ENCODE measurements at places on chromosomes 12 and 14.
A peak's percentile ranks its signal among the peaks of the same experiment; 100 is the strongest.

- DNase-seq = no peak
Measured at GRCh38 chr12:20967756-20968155, 157.3 kb downstream of the SLCO1B3 start.

DNA sequence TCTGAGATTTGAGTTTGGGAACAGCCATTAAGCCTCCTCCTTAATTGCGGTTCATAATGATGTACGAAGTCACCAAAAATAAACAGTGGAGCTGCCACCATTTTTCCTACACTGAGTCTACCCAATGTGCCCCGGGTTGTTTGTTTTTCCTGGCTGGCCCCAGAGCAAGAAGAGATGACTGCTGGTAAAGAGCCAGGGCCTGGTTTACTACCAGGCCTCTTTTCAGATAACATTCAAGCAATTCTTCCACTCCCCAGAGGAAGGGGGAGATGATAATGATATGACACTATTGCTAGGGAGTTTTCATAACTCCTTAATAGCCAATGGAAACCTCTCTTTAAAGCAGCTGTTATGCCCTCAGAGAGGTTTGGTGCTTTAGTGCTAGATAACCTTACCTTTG lies 42.3 kb downstream of the BRAP start:
- no peak for DNase-seq

- no peak for DNase-seq
Measured at GRCh38 chr12:117227000-117227653, 36.9 kb upstream of the FBXO21 start.

DNA sequence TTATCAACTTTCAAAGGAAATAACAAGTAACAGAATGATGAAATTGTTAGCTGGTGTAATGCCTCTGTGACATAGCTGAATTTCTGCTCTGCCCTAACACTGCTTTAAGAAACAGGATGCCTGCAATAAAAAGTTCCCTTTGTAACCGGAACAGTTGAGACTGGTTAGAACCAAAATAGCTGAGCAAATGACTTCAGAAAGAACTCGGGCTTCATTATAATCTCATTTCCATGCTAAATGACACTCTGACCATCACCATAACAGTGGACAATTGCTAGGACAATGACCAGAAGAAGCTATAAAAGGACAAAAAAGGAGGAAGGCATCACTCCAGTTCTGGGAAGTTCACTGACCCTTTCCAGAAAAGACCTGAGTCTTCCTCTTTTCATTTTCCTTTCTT lies 23.5 kb upstream of the PYGL start:
- DNase-seq = no peak

GRCh38 chr14:78202163-78202562 lies 32.0 kb downstream of the NRXN3 start:
- no peak for DNase-seq

DNA sequence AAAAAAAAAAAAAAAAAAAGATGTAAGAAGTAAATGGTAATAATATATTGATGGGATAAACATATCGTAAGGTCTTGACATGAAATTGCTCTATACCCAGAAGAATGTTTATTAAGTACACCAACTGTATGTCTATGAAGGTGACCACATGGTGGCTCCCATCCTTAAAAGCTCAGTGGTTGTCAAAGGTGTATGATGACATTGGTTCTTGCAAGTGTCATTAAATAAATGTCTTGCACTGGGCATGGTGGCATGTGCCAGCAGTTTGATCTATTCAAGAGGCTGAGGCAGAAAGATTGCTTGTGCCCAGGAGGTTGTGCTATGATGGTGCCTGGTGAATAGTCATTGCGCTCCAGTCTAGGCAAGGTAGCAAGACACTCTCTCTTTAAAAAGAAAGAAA lies 10.4 kb downstream of the CCT2 start:
- DNase-seq = no peak

- DNase-seq = no peak
Measured at GRCh38 chr14:76348898-76349297, 27.0 kb upstream of the ESRRB start.

- DNase-seq = no peak
Measured at GRCh38 chr12:114936148-114937079, 252.4 kb upstream of the TBX3 start.

DNA sequence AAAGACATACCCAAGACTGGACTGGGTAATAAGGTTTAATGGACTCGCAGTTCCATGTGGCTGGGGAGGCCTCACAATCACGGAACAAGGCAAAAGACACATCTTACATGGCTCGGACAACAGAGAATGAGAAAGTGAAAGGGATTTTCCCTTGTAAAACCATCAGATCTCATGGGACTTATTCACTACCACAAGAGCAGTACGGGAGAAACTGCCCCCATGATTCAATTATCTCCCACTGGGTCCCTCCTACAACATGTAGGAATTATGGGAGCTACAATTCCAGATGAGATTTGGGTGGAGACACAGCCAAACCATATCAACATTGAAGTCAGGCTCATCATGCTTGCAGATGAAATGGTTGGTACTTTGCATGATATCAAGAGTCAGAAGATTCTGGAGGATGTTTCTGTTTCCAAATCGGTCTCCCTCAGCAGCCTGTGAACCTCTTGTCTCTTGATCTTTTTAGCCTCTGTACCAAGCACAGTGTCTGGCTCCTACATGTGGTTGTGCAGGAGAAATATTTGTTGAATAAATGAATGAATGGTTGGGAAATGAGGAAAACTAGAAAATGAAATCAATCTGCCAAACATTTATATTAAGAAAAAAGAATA lies 98.6 kb downstream of the VRK1 start:
- DNase-seq = no peak

DNA sequence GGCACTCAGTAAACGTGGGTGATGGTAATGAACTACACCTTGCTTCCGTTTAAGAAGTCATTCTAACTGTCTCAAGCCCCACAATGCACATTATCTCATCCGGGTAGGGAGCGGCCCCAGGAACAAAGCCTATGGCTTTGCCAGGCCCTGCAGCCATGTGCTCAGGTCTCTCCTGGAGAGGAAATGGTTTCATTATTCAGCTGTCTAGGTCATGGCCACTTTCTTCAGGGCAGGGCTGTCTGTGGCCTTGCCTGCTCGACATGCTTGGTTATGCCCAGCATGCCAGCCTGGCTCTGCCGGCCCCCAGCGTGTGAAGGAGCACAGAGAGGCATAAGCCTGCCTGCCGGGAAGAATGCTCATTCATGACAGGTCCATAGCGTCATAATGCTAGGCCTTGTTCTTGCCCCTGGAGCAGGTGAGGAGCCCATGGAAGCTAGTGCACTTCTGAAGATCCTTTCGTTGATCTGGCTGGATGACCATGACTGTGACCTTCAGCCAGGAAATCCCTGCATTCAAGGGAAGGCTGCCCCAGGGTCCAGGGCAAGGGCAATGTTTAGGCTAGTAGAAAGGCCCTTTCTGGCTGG lies 26.3 kb upstream of the FOS start:
- no peak for DNase-seq

- DNase-seq = no peak
Measured at GRCh38 chr12:63400718-63401117, 249.7 kb upstream of the AVPR1A start.

- peak; percentile 12 for DNase-seq
Measured at GRCh38 chr12:117875744-117876435, 92.9 kb downstream of the KSR2 start.

DNA sequence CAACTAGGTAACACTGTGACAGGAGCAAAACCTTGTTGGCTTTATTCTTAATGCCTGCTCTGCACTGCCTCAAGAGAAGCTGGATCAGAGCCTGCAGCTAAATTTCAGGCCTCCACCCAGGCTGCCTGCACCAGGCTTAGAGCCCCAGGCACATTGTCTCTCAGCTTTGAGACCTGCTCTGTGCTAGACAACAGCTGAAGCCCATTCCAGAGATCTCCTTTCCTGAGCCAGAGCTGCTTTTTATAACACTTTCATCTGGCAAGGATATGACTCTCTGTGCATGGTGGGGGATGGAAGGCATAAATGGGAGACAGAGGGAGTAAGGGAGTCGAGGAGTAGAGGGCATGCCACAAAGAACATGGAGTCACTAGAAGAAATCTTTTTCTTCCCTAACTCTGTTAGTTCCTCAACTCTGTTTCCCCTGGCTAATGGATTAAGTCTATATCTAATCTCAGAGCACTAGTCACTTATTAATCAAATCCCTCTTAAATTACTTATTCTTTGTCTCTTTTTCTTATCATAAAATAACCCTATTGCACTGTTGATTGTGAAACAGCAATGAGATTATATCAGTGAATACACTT lies 27.1 kb upstream of the LUM start:
- no peak for DNase-seq

- DNase-seq = no peak
Measured at GRCh38 chr12:2779281-2779680, 15.5 kb upstream of the FKBP4 start.

- no peak for DNase-seq
Measured at GRCh38 chr12:25494926-25495325, 58.2 kb downstream of the LMNTD1 start.

DNA sequence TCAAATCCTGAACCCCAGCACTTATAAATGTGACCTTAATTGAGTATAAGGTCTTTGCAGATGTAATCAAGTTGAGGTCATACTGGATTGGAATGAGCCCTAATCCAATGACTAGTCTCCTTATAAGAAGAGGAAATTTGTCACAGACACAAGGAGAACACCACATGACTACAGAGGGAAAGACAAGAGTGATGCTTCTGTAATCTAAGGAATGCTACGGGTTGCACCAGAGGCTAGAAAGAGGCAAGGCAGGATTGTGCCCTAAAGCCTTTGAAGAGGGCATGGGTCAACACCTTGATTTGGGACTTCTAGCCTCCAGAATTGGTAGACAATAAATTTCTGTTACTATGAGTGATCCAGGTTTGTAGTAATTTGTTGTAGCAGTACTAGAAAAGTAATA lies 135.0 kb downstream of the FOXG1 start:
- no peak for DNase-seq

- DNase-seq = no peak
Measured at GRCh38 chr12:26192142-26192541, 3.2 kb upstream of the SSPN start.

GRCh38 chr14:61051051-61051450 lies 70.0 kb downstream of the SLC38A6 start:
- DNase-seq = no peak

DNA sequence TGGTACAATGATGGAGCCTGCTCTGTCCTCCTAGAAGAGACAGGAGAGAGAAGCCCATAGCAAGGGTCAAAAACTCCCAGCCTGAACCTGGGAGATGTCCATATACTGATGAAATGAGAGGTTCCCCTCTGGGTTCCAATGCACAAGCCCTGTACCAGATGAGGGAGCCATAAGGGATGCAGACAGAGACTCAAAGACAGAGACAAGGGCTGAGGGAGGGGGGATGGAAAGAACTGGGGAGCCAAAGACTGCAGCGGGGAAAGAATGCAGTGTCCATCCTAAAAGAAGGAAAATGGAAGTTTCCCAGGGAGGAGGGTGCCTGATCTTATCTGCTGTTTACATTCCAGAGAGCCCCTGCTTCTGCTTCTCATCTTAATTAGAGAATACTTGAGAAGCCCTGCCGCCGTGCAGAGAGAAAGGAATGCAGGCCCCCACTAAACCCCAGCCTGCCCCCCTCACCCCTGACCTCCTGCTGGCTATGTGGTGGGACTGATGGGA lies 27.7 kb downstream of the KRT18 start:
- DNase-seq = no peak

GRCh38 chr12:27474344-27474743 lies 27.8 kb downstream of the SMCO2 start:
- DNase-seq = no peak

DNA sequence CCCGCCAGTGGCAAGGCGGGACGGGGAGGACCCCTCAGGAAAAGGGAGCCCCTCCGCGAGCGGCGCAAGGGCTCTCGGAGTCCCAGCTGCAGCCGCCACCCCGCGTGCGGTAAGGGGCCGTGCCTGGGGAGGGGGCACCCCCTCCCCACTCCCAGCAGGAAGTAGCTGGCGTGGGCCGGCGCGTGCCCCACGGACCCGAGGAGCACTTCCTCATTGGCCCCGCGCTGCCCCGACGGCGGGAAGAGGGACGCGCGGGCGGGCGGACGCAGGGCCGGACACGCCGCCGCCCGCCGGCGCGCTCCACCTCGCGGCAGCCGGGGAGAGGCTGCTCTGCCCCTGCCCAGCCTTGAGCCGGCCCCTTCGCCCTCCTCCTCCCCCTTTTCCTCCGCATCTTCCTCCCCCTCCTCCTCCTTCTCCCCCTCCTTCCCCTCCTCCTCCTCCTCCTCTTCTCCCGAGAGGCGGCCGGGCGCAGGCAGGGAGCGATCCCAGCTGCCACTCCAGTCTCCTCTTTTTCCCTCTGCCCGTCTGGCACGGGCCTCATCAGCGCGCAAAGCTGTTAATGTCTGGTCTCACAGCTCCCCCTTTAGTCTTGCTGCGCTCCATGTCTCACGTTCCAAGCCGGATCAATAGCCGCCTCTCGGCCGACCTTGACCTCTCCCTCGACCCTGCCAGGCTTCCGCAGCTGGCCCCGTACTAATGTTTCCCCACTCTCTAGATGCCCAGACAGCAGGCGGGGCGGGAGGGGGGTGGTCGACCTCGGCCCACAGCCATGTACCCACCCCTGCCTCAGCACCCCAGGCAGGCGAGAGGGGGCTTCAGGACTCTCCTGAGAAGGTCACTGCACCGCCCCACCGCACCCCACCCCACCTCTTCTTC lies 2.6 kb upstream of the BCL11B start:
- no peak for DNase-seq

GRCh38 chr14:64478634-64479250 lies 13.4 kb downstream of the AKAP5 start:
- no peak for DNase-seq

DNA sequence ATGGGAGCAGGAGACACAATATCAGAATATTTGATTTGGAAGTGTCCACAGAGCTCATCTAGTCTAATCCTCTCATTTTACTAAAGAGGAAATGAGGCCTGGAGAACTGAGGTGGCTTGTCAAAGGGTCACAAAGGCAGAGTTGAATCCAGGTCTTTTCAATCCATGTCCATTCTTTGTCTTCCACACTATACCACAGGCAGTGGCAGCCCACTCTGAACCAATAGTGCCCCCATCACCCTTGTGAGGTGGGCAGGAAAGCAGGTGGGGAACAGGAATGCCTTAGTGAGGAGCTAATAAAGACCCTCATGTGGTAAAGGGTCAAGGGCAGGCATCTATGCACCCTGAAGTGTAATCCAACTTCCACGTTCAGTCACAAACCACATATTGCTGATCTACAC lies 134.8 kb upstream of the EGLN3 start:
- DNase-seq = no peak

- no peak for DNase-seq
Measured at GRCh38 chr14:76421662-76422061, 45.7 kb downstream of the ESRRB start.

- no peak for DNase-seq
Measured at GRCh38 chr12:64608901-64609535, 1.3 kb upstream of the RASSF3 start.

DNA sequence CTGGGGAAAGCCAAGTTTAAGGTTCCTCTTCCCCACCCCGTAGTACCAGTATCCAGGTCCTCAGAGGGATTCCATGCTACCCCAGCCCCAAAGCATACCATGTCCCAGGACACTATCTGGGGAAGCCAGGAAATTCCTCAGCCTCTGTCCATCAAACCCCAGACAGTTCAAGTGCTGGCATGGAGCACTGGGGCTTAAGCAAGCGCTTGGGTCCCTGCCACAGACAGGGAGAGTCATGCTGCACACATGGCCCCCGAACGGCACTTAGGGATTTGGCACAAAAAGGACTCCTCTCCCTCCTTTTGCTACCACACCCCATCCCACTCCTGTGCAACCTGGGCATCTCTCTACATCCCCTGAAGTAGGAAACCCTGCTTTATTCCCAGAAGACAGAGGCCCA lies 21.8 kb downstream of the ADCY6 start:
- no peak for DNase-seq

- DNase-seq = no peak
Measured at GRCh38 chr14:105368426-105368825, 29.9 kb upstream of the TEX22 start.

Measured in activated CD4-positive, alpha-beta T cell treated with anti-CD3 and anti-CD28 coated beads for 1 hour (primary cell).